T-helper 2 cell (primary cell): ENCODE measurements at places on chromosomes 6 and 20.

GRCh38 chr6:11291582-11291981, 59.1 kb upstream of the NEDD9 start:
- no peak for DNase-seq

DNA sequence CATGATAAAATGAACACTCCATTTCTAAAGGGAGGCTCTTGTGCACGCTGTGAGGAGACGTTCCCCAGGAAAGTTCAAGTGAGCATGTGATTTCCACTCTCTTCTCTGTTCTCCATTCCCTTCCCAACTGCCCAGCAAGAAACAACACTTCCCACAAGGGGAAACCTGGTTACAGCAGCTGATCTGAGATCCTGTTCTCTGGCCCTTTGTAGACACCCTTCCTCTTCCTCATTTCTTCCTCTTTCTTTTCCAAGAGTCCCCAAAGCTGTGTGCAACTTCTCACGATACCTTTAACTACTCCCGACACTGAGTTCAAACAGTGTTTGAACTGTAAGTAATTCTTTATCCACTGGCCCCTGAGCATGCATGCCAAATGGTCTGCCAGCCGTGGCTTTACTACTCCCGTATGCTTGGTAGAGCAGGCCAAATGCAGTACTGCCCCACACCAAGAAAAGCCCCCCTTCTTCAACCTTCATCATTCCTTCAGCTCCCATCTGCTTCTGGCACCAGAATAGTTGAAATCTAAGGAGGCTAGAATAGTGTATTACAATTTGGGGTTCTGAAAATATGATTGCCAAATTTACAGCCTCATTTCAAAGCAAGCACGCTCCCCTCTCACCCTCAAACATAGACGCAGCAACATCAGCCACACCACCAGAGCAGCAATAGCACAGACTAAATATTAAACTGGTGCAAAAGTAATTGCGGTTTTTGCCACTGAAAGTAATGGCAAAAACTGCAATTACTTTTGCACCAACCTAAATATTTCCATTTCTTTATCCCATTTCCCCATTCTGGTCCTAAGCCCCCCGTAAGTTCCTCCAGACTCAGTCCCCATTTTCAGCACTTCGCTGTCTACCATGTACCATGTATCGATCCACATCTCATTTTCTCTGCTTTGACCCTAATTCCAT, 4.3 kb downstream of the HLA-DMB start:
- no peak for DNase-seq

GRCh38 chr6:33693186-33694105, 18.1 kb downstream of the UQCC2 start:
- no peak for DNase-seq

- DNase-seq: no peak
Observed at GRCh38 chr20:50378170-50379000, 131.8 kb upstream of the PTPN1 start.

DNA sequence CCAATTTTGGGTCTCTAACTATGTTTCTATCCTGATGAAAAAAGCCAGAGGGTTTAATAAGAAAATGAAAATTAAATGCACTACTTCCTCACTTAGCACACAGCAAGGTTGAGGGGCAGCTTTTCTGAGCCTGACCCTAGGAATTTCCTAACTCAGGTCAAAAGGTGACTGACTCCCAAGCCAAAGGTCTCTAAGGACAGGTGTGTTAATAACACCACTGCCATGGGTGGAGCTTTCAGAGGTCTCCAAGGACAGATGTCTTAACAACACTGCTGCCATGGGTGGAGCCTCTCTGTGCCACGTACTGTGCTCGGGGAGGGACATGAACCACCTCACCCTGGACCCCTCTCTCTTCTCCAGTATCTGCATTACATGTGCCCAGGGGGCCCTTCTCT, 339.2 kb downstream of the PRKN start:
- DNase-seq: no peak

DNA sequence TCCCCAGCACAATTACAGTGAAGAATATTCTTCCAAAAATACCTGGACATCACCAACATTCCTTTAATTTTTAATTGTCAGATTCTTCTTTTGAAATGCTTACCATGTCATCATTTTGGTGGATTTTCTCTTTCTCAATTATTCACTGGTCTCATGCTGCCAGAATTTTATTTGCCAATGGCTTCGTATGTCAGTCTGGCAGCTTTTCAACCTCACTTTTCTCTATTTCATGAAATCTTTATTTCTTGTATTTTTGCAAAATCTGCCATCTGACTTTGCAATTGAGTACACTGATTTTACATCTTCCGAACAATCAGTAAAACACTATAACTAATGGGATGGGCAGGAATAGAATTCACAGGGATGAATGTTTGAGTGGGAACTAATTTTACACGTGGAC, 84.1 kb downstream of the BTBD9 start:
- no peak for DNase-seq

GRCh38 chr6:137776786-137777686, 90.0 kb upstream of the TNFAIP3 start:
- DNase-seq: no peak

DNA sequence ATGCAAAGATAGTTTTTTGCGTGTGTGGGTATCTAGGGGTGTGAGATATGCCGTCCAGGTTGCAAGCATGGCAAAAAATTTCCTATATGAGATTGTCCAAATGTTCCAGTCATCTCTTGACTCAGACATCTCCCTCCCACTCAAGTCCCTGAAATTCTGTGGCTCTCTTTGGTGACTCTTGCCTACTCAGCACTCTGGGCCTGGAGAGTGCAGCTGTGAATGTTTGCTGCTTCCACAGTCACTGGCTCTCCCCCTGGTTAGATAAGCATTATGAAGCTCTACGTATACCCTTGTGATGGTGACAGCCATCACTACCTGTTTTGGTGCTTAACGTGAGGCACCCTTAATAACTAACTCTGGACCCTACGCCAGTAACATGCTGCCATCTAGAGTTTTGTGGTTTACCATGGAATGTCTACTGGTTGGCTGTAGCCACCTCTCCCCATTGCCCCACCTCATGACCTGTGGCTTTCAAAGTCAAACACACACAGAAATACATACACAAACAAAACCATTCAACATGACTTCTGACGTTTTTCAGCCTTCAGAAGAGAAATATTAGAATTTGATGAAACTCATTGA, 621.9 kb upstream of the CITED2 start:
- DNase-seq: no peak

DNA sequence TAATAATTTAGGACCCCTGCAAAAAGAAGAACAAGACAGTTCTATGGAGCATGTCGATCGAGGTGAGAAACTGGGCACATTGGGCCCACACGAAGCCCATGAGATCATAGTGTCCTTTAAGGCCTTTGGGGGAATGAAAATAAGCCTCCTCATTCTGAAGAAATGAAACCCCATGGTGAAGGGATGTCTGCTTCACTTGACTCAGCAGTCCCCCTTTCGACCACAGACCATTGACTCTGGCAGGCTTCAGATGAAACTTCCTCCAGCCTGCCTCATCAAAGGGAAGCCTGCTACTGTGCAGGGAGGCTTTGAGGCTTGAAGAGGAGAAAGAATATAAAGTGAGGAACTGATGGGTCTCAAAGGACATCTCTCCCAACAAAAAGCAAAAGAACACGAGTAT, 144.2 kb upstream of the FBXL4 start:
- no peak for DNase-seq

DNA sequence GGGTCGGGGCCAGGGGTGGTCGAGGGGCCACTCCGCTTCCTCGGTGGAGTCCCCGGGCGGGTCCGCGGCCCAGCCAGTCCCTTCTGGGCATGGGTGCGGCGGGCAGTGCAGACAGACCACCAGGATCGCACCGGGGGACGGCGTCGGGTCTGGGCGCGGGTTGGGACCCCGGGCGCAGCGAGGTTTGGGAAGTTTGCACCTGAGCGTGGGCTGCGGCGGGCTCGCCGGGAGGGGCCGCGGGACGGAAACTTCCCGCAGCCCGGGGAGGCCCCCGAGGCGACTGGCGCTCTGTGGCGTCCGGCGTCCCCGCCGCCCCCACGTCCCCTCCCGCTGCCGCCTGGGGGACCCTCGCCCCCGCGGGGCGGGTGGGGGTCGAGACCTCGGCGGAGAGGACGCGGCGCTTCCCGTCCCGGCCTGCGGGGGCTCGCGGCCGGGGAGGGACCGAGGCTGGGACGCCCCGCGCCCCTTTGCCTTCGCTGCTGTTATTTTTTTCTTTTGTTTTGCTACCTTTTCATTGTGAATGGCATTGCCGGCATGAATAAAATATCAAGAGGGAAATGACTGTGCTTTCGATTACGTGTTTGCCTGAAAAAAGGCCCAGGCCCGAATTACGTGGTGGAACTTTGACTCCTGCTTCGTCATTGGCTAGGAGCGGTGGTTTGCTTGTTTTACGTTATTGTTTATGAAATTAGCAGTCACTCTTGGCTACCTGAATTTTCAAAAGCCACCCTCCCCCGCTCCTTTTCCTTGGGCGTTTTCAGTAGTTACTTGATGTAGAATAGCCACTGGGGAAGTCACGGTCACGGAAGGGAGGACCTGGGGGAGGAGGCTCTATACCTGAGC, 703 bp downstream of the SNX9 start:
- peak; percentile 61 for DNase-seq

- no peak for DNase-seq
Observed at GRCh38 chr6:160667639-160668481, 3.8 kb upstream of the LPA start.

DNA sequence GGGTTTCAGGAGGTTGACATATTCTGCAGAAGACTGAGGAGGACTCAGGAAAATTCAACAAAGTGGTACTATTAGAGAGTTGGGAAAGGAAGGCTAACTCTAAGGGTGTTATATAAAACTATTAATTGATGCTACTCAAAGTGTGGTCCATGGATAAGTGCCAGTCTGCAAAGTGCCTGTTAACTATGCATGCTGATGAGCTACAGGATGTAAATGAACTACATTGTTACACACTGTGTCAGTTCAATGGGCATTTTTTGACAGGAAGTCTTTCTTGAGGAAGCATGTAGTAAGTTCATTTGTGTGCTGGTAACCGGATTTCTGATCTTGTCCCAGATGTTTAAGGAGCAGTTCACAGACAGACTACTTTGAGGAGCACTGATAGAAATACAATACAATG, 75.6 kb downstream of the KLHL32 start:
- no peak for DNase-seq

- DNase-seq: no peak
Observed at GRCh38 chr6:11218102-11218442, 14.4 kb downstream of the NEDD9 start.

- DNase-seq: peak; percentile 3
Observed at GRCh38 chr6:128327890-128328289, 192.5 kb downstream of the PTPRK start.

GRCh38 chr6:33950891-33951889, 147.4 kb upstream of the MLN start:
- DNase-seq: no peak

DNA sequence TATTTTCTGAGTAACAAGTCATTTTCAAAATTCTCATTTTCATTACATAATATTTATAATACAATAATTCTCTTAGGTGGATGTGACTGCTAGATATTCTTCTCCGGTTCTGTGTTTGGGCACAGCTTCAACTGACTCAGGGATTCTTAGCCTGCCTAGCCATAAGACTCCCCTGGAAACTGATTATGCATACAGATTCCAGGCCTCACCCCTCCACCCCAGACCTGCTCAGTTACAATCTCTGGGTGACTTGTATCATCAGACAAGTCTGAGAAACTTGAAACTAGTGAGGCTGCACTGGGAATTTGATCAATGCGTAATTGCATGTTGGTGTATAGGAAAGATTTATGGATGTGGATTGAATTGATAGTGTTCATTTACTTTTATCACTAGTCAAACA, 25.4 kb downstream of the FLRT3 start:
- DNase-seq: no peak

DNA sequence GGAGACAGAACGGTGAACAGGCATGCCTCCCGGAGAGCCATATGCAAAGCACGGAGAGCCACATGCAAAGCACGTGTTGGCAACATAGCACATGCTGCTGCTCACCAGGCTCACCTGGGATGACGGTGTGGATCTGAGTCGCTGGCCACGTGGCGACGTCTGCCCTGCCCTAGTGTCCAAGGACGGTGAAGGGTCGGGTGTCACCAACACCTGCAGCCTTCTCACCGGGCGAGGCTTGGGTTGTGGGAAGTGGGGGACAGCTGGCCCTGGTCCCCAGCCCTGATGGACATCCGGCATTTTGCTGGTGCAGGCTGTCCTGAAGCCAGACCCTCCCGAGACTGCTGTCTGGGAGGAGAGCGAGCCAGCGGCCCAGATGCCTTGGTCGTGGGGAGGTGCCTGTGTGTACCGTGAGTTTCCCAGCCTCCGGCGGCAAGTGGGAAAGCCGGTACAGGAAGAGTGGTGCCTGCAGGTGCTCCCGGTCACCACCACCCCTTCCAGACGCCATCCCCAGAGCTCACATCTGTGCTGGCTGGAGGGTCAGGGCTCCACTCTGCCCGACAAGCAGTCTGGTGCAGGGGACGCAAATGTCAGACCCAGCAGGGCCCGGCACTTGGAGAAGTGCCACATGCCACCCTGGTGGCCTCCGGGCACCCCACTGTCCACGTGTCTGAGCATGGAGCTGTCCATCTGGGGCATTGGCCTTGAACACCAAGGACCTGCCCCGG, 5.9 kb upstream of the ADRM1 start:
- no peak for DNase-seq

GRCh38 chr20:50250679-50251382, 60.2 kb downstream of the CEBPB start:
- no peak for DNase-seq

DNA sequence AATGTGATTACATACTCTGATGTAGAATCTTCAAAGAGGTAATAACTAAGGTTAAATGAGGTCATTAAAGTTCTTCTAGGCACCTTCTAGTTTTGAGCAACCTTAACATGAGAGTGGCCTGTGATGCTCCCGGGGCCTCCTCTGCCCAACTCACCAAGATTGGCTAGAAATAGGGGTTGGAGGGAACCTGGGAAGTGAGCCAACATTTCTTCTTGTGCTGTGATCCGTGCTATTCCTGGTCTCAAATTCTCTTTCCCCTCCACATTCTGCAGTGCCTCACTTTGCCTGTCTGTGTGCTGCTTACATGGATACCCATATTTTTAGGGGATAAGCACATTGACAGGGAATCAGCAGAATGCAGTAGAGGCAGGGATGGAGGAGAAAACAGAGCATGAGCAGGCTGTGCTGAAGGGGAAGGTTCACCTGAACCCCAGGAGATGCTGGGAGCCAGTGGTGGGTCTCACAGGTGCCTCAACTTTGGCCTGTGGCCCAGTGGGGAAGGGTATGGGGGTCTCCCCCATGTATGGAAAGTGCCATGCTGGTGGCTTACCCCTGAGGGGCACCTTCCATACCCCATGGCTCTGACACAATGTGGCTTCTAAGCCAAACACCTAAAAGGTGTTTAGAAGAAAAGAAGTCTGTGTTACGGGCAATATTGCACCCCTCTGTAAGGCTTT, 164.7 kb upstream of the CHD6 start:
- no peak for DNase-seq

DNA sequence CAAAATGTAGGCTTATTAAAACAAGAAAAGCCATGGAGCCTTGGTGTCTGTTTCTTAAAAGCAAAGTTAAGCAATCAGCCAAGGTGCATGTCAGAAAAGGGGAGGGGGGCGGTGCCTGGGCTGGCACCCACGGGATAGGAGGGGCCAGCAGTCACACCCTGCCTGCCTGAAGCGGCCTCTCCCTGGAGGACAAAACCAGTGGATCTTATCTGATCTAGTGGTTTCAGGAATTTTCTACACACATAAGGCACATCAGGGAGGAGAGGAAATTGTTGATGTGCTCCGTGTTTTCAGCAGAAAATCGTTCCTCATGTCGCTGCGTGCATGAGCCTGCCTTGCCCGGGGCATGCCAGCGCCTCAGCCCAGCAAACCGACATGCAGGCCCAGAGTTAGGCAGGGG, 276.4 kb downstream of the TAF4 start:
- DNase-seq: no peak
